ENCODE measurements at places on chromosomes 1 and 21. TPM values are rescaled to one million over a fixed set of nuclear protein-coding genes. Genes with fewer than 3 reads are reported as not detected.

- no peak overlapping the region for H3K27ac ChIP-seq
- no peak for DNase-seq
- no peak overlapping the region for H3K4me3 ChIP-seq
- no peaks in the 10 kb centered on the region for H3K27me3 ChIP-seq
- no peaks in the 10 kb centered on the region for H3K36me3 ChIP-seq
Observed at GRCh38 chr1:236154671-236155398, 12.5 kb downstream of the GPR137B start.

DNA sequence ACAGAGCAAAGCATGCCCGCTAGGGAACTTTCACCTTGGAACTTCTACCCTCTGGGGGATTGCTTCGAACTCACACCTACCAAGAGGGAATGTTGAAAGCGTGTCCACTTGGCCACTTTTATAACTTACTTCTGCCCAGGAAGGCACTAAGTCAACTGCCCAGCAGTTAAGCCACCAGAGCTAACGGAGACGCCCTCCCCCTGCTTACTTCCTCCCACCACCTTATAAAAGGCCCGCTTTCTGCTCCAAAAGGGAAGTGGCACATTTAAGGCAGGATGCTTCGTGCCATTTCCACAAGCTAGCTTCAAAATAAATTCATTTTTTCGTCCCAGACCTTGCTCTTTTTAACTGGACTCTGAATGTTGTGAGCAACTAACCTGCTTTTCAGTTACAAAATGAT lies 3.2 kb upstream of the AK2 start:
- no peaks in the 10 kb centered on the region for H3K36me3 ChIP-seq
- H3K4me3 ChIP-seq = no peak overlapping the region
- no peaks in the 10 kb centered on the region for H3K27me3 ChIP-seq
- no peak for DNase-seq

The ZNF692 gene
- 20.9 TPM for total RNA-seq

GRCh38 chr1:218377143-218377660 lies 32.1 kb downstream of the TGFB2 start:
- DNase-seq = no peak
- H3K4me1 ChIP-seq = no peaks in the 10 kb centered on the region
- no peak overlapping the region for H3K27ac ChIP-seq
- H3K36me3 ChIP-seq = no peaks in the 10 kb centered on the region

The CSMD2 gene
- 0.05 TPM for total RNA-seq

- no peak overlapping the region for H3K4me3 ChIP-seq
- no peak for DNase-seq
- no peaks in the 10 kb centered on the region for H3K27me3 ChIP-seq
- no peaks in the 10 kb centered on the region for H3K36me3 ChIP-seq
- H3K4me1 ChIP-seq = no peaks in the 10 kb centered on the region
- H3K27ac ChIP-seq = no peak overlapping the region
Observed at GRCh38 chr1:245475126-245475525, 320.3 kb downstream of the KIF26B start.

DNA sequence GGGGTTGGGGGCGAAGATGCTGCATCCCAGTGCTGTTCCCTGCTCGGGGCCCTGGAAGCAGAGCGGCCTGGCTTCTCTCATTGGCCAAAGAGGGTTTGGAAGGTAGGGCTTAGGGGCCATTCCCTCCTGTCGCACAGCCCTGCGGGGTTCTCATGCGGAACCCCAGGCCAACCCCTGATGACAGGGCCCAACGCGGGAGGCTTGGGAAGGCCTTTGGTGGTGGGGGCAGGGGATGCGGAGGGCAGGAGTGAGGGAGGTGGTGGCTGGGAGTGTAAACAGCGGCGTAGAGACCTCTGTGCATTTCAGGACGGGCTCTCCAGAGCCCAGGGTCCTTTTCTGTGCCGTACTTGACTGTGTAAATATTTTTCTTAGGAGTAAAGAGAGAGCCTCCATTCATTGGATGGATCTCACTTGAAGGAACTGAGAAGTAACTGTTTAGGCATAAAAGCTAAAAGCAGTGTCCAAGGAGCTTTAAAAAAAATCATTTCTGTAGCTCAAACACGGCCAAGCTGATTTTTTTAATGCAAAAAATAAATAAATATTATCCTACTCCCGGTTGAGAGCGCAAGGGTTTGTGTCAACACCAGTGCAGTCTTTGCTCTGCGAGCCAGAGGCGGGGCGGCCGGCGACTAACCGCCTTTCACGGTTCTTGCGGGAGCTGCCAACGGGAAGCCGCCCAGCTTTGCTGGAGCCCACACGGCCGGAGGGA lies 169.1 kb downstream of the PRDM16 start:
- no peaks in the 10 kb centered on the region for H3K27me3 ChIP-seq
- H3K4me1 ChIP-seq = no peaks in the 10 kb centered on the region
- H3K27ac ChIP-seq = no peak overlapping the region
- no peaks in the 10 kb centered on the region for H3K36me3 ChIP-seq
- no peak for DNase-seq
- H3K4me3 ChIP-seq = no peak overlapping the region

- no peak for DNase-seq
- H3K4me1 ChIP-seq = peaks cover 3% of the 10 kb centered on the region
- H3K27me3 ChIP-seq = no peaks in the 10 kb centered on the region
Observed at GRCh38 chr1:89946532-89946931, 48.4 kb upstream of the ZNF326 start.

Data from colonic mucosa (tissue), 4 donors.